GM04504 (cell line): ENCODE measurements at places on chromosomes 16 and 17.

GRCh38 chr17:17613708-17614114, 22.2 kb upstream of the PEMT start:
- peak; percentile 56 for DNase-seq

GRCh38 chr17:42317266-42317845, 29.1 kb downstream of the STAT5A start:
- DNase-seq, result no peak

GRCh38 chr17:37079735-37080134, 131.0 kb downstream of the AATF start:
- peak; percentile 28 for DNase-seq

- DNase-seq, result peak; percentile 29
Observed at GRCh38 chr16:58025351-58026138, at the start of gene MMP15. Gene MMP15 (plus strand): TSS chr16:58025754. CDS start chr16:58026351, 597 bp downstream.

GRCh38 chr16:68724797-68725196, 12.3 kb upstream of the CDH1 start:
- DNase-seq, result no peak

DNA sequence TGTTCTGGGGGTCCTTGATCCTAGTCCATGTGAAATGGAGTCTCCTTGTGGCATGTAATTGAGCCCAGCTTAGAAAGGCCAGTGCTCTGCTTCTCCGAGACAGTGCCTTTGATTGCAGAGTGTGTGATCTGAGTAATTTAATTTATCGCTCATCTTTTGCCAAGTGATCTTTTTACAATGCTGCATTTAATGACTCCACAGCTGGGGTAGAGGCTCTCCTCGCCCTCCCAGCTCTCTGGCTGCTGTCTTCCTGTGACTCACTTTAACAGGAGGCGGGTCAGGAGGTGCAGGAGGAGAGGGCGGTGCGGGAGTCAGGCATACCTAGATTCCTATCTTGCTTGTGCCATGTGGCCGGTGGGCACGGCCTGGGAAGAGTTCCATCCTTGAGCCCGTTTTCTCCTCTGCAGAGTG, 113.4 kb upstream of the FOXF1 start:
- DNase-seq, result peak; percentile 90

- DNase-seq, result no peak
Observed at GRCh38 chr16:48184681-48185080, 28.9 kb upstream of the ABCC12 start.

- peak; percentile 67 for DNase-seq
Observed at GRCh38 chr17:40121181-40122135, at the start of gene MSL1. Gene MSL1 (plus strand): TSS chr17:40121971. CDS start chr17:40122613, 642 bp downstream.

GRCh38 chr16:87054856-87055255, 262.3 kb downstream of the C16orf95 start:
- DNase-seq, result no peak

DNA sequence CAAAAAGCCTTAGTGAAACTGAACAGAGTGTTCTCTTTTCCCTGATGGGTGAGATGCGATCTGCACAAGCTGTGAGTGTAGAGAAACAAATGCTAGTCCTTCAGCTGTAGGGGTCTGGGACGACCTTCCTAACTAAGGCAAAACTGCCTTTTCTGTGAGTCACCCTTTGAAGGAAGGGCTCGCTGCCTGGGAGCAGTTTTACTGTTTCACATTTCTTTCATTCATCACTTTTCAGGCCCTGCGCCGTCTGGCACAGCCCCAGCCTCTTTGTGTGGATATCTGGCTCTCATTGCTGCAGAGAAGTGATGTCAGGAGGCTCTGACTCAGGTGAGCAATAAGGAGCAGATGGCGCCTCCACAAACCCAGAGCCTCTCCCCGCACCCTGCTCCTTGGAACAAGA, 57.4 kb downstream of the HS3ST3A1 start:
- peak; percentile 96 for DNase-seq

DNA sequence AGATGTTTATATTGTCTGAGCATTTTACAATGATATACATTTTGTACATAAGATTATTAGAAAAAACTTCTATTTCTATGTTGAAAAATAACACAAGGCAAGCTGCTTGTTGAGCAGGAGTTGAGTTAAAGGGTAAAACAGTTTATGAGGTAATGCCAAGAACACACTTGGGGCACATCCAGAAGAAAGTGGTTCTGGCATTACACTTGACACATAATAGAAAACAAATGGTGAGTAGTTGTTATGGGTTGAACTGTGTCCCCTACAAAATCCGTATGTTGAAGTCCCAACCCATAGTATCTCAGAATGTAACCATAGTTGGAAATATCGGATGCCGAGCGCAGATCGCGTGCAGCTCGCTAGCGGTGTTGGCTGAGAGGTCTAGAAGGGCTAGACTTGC, 354.3 kb upstream of the GOT2 start:
- no peak for DNase-seq

DNA sequence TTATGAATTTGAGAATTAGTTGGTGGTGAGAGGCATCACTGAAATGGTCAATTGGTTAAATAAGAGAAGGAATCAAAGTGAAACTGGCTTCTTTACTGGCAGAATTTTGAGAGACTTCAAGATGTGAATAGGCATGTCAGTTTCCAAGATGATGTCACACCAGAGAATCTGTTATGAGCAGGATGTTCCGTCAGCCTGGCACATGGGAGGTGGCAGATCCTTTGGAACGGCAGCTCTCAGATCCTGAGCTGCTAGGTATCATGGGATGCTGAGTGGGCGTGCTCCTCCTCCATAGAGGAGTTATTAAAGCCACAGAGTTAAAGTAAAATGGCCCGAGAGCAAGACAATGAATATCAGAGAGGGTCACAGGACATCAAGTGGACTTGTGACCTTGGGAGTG, 444.3 kb upstream of the HSBP1 start:
- DNase-seq, result no peak

- DNase-seq, result no peak
Observed at GRCh38 chr17:74231928-74232907, 18.8 kb downstream of the TTYH2 start.

DNA sequence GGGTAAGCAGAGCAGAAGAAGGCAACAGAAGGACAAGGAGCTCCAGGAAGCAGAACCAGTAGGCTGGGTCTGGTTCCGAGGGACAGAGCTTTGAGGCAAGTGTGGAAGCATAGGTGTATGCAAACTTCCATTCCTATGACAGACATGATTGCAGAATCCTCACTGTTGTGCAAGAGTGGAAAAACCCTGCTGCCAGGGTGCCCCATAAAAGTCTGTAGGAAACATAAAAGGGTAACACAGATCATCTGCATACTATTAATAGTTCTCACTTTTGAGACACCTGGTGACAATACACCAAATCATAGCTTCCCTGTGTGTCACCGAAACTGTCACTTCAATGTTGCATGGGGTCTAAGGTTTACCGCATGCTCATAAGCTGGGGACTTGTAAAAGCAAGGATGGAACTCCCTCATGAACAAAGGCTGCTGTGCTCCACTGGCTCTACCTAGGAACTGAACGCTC, 39.7 kb downstream of the ARHGAP17 start:
- DNase-seq, result no peak
